ENCODE measurements at places on chromosomes 12 and 14. TPM values are rescaled to one million over a fixed set of nuclear protein-coding genes. Genes with fewer than 3 reads are reported as not detected.

ACSM4 gene
- polyA plus RNA-seq: not detected

SSPN gene
- polyA plus RNA-seq: not detected

SYNDIG1L gene
- not detected for polyA plus RNA-seq

DBX2 gene
- polyA plus RNA-seq: not detected

A2ML1 gene
- not detected for polyA plus RNA-seq

CDKN1B gene
- 92.5 TPM for polyA plus RNA-seq

PEX5 gene
- polyA plus RNA-seq: 8.9 TPM

KIF5A gene
- polyA plus RNA-seq: 0.01 TPM

HSPA2 gene
- not detected for polyA plus RNA-seq

DNA sequence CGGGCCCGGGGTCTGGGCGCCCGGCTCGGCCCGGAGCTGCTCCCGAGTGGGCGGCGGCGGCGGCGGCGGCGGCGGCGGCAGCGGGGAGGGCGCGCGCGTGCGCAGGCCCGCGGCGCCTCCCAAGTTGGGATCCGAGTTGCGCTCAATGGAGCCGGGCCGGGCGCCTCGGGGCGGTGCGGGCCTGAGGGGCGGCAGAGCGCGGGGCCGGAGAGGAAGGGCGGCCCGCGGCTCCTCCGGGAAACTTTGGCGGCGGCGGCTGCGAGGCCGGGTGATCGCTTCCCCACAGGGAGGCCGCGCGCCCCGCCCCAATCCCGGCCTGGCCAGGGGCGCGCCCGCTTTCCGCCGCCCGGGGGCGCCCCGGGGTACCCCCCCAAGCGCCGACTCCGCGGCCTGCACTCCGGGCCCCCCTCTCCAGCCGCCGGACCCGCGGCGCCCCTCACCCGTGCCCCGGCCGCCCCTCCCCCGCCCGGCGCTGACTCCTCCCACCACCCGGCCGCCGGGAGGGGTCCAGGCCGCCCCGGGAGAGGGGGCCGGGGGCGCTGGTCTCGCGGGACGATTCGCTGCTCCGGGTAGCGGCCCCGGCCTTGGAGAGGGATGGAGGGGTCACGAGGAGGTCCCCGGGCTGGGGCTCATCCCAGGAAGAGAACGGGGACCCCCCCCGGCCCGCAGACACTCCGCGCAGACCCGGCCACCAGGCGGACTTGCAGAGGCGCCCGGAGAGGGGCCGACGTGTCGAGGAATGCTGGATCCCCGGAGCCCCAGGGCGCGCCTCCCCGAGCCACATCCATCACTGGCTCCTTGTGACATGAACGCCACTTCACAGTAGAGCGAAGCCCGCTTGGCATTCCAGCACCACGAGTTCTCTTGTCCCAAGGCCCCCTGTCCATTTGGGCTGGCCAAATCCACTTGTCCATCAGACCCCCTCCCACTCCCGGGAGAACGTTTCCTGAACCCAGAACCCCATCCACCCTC lies at the start of gene RILPL1:
Gene RILPL1, minus strand, starts transcription at position 48 of the 972 bp plus-strand sequence. CDS start 237 bp downstream, outside the sequence.
- DNase-seq: peak; percentile 33

DNA sequence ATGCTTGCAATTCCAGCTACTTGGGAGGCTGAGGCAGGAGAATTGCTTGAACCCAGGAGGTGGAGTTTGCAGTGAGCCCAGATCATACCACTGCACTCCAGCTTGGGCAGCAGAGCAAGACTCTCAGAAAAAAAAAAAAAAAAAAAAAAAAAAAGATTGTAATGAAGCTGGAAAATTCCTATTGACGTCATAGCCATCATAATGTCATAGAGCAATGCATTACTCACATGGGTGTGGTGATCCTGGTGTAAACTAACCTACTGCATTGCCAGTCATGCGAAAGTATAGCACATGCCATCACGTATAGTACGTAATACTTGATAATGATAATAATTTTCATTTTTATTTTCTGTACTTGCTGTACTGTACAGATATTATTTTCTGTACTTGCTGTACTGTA lies 42.7 kb upstream of the NID2 start:
- DNase-seq: no peak

DNA sequence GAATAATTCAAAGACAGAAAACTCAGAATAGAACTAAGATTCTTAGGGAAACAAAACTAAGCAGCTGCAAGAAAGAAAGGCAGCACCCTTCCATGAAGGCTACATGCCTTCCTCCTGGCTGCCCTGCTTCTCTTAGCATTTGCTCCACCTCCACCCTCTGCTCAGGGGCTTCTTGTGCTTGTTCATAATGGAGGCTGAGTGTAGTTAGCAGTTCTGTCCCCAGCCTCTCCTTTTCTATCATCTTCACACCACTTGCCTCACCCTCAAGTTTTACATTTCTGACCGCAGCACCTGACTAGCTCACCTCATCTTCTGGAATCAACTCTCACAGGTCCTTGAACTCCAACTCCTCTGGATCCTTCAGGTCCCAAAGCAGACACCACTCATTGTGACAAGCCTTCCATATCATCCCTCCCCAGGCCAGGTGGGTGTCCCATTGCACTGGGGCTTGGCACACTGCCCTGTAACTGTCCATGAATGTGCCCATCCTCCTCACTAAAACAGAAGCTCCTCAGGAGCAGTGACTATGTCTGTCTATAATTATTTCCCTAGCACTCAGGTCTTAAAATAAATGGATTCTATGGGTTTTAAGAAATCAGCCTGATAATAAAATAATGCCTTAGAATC lies 139.1 kb downstream of the TMTC1 start:
- no peak for DNase-seq

DNA sequence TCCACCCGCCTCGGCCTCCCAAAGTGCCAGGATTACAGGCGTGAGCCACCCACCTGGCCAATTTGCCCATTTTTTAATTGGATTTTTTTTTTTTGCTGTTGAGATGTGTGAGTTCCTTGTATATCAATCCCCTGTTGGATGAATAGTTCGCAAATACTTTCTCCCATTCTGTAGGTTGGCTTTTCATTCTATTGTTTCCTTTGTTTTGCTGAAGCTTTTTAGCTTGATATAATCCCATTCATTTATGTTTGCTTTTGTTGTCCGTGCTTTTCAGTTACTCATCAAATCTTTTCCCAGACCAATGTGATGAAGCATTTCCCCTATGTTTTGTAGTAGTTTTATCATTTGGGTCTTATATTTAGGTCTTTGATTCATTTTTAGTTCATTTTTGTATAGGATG lies 36.4 kb downstream of the TRAF3 start:
- no peak for DNase-seq

- DNase-seq: no peak
Measured at GRCh38 chr12:106139422-106140171, 843 bp upstream of the NUAK1 start.

GRCh38 chr12:25357595-25357994 lies 106.9 kb upstream of the KRAS start:
- DNase-seq: no peak

GRCh38 chr12:31035226-31035625 lies 38.4 kb upstream of the DDX11 start:
- no peak for DNase-seq

DNA sequence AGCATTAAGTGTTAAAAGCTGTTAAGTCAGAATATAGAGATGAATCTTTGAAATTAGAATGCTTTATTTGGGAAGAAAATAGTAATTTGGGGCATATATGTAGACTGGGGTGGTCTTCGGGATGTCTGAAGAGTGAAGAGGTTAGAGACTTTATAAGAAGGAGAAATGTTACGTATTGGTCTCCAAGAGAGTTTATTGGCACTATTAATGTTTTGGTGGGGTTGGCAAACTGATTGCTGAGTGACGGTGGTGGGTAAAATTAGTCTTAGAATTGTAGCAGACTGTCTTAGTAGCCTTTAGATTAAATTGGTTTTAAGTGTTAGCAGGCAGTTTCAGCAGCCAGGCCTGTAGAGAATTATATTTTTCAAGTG lies 4.9 kb upstream of the ATP23 start:
- DNase-seq: no peak

DNA sequence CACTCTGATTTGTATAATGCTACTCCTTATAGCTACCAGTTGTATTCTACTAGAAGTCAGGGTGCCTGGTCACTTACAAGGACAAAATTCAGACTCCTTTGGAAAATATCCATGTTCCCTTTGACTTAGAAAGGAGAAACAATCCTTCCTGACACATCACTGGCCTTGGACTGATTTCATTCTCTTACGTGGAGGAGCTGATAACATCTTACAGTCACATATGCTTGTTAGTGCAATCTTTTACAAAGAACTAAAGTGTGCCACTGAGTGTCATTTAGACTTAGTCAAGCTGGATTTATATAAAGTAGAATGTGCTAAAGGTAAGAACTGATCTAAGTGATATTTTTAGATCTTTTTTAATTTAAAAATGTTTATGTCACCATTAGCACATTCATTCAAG lies 131.0 kb upstream of the TMTC2 start:
- no peak for DNase-seq

- no peak for DNase-seq
Measured at GRCh38 chr12:1173781-1174617, 183.0 kb downstream of the ERC1 start.

DNA sequence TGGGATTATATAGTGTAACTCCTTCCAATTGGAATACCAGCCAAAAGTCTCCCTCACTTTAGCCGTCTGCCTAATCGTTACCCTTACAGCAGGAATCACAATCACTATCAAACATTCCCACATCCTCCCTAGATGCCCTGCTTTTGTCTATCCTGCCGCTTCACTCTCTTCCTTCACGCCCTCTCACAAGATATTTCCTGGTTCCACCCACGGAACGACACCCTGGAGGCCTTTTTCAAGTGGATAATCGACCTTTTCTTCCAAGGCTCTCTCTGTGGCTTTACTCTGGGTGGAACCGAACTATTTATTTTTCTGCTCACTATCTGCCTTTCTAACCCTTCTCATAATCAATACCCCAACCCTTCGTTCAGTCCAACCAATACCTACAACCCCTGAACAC lies 58.9 kb downstream of the MOK start:
- DNase-seq: no peak

- no peak for DNase-seq
Measured at GRCh38 chr14:104105071-104105821, 19.7 kb downstream of the ASPG start.

GRCh38 chr12:104747955-104748354 lies 210.1 kb downstream of the SLC41A2 start:
- no peak for DNase-seq

DNA sequence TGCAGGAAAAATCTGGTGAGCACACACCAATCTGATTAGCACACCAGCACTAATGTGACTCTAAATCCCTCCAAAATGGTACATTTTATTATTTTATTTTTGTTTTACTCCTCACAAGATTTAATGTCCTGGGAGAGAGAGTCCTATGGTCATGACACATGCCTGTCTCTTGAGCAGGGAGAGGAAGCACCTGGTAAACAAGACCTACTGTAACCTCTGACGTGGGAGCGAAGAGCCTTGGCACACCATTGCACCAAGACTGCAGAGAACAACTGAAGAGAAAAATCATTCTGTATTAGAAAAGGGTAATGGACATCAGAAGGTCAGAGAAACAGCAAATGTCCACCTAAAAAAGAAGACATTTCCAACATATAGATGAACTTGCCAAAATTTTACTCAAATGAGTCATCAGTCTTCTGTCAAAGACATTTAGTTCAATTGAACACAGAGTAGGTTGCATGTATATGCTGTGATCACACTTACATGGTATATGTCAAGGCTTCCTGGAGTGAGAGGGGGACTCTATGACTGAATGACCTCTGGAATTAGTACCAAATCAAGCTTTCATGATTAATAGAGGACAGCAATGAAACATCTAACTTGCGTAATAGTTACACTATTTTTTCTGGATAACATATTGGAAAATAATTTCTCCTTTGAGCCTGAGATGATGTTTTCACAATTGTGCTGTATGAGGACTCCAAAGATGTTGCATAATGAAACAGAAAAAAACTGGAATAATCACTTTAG lies 186.9 kb upstream of the FLRT2 start:
- no peak for DNase-seq

- DNase-seq: no peak
Measured at GRCh38 chr12:45302621-45303369, 86.9 kb downstream of the ANO6 start.

- DNase-seq: no peak
Measured at GRCh38 chr12:29517264-29517663, 19.8 kb upstream of the OVCH1 start.

GRCh38 chr12:125351788-125352187 lies 286.6 kb downstream of the AACS start:
- no peak for DNase-seq

GRCh38 chr14:19775587-19775986 lies 2.3 kb downstream of the OR4M1 start:
- DNase-seq: no peak

DNA sequence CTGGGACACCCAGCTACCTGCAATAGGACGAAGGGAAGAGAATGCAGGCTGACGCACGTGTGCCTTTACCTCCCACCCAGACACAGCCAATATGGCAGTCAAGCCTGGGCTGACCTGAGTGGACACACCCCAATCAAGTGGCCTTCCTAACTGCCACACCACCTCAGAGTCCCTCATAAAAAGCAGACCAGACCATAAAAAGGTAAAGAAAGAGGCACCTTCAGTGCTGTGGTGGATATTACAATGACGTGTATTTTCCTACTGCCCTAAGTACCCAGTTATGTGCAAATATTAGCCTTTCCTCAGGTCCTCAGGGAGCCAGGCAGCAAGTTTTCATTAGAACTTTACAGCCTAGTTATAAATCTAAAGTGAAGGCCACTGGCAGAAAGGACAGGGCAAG lies 75.8 kb downstream of the KCNK10 start:
- DNase-seq: no peak

GRCh38 chr14:67428501-67429031 lies 16.6 kb upstream of the PLEK2 start:
- DNase-seq: no peak

DNA sequence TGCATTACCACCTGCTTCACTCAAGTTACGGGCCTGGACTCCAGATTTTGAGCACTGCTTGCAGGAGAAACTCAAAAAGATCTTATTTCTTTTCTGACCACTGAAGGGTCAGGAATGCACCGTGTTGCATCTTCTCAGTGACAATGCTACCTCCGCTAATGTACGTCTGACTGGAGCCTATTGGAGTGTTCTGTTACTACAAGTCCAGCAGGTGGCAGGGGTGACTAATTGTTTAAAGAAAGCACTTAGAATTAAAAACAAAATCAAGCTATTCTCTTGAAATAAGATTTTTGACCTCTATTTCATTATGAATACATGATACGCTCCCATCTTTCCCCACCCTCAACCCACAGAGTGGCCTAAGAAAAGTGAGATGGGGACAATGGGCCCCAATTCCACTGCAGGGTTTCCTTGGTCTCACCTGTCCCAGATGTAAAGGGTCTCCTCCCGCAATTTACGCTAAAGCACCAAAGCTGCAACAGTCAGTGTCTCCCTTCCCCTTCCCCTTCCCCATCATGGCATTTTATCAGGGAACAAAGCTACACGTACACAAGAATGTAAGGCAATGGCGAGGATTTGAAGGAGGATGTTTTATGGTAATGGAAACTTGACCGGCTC lies 2.2 kb downstream of the TBPL2 start:
- no peak for DNase-seq

DNA sequence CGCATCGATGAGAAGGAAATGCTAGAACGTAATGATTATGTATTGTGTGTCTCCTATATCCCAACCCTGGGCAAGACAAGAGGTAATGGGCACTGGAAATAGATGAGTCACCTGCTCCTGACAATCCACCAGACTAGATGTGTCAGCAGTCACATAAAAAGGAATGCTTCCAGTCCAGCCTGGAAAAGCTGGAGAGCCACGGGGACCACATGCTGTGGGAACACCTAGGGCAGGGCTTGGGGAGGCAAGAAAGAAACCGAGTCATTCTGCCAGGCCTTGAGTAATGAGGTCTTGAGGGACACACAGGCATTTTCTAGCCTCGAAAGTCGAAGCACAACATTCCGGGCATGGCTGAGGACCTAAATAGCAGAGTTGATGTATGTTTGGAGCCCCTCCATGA lies 716.7 kb upstream of the TMEM132C start:
- DNase-seq: no peak

GRCh38 chr12:25617991-25618390 lies 64.9 kb upstream of the LMNTD1 start:
- no peak for DNase-seq
